ENCODE measurements at places on chromosomes 5 and 9.

DNA sequence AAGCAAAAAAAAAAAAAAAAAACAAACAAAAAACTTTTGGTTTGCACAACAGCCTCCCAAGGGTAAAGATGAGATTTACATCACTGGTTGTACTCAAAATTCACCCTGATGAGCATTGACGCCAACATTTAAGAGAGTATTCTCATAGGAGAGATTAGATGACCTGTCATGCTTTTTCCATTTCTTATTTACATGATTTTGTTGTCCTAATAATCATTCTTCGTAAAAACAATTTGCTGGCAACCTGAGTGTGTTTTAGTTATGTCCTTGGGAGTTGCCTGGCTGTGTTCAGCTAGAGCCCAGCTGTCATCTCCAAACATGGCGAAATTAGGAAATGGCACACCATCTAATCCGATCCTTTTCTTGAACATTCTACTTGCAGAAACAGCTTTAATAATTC, 186.4 kb upstream of the MRPS30 start:
- DNase-seq, result no peak

GRCh38 chr9:105502276-105502675, 54.4 kb downstream of the FSD1L start:
- no peak for DNase-seq

- DNase-seq, result peak; percentile 77
Observed at GRCh38 chr9:76704593-76705204, 59.5 kb upstream of the PCA3 start.

GRCh38 chr5:77644371-77645157, 6.1 kb upstream of the OTP start:
- peak; percentile 7 for DNase-seq

DNA sequence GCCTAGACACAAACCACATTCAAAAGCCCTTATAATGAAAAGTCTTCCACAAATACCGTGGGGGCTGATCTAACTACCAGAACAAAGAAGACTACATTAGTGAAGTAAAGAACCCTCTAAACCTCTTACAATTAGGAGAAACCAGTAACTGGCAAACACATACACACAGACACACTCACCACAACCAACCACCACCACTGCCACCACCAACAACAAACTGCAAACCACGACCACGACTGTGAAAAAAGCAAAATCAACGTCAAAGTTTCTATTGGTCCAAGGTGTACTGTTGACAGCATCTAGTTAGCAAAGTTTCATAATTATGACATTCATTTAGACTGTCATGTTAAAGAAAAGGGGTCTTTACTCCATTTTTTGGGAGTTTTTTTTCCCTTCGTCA, 2.7 kb downstream of the CDO1 start:
- no peak for DNase-seq

Measured in COR-L47 (cell line).